Stimulated activated CD4-positive, alpha-beta T cell treated with anti-CD3 and anti-CD28 coated beads, TNF-alpha, amount 100 ng/mL, for 24 hours (primary cell): ENCODE measurements at places on chromosomes 4 and X.

GRCh38 chrX:39852491-39852890 is 245.3 kb downstream of the BCOR start:
- DNase-seq: no peak

DNA sequence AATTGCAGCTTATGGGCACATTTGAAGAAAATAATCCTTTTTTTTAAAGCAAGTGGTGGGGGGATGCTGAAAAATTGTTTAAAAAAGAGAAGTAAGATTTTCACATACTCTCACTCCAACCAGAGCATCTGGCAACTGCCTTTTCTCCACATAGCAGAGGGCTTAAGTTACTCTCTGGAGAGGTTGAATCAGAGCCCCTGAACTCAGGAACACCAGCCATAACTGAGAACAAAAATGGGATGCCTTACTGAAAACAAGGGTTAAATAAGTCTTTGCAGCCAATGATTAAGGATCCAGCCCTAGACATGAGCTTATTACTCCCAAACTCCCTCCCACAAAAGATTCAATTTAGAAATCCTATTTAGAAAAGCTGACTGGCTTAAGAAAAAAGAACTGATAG is 27.5 kb downstream of the CASK start:
- no peak for DNase-seq

DNA sequence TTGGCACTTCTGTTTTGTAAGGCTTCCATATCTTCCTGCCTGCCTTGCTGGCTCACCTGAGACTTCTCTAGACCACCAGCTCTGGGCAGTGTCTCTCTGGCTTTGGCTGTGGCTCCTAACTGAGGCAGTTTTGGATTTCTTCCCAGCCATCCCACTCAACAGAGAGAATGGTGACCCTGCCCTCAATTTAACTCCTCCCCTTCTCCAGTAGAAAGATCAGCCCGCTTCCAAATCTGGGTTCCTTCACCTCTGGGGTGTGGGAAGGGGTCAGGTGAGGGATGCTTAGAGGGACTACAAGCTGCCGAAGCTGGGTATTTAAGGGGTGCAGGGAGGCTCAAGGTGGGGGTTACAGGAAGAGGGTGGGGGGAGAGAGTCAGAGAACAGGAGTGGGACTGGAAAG is 23.7 kb downstream of the NAP1L5 start:
- no peak for DNase-seq

DNA sequence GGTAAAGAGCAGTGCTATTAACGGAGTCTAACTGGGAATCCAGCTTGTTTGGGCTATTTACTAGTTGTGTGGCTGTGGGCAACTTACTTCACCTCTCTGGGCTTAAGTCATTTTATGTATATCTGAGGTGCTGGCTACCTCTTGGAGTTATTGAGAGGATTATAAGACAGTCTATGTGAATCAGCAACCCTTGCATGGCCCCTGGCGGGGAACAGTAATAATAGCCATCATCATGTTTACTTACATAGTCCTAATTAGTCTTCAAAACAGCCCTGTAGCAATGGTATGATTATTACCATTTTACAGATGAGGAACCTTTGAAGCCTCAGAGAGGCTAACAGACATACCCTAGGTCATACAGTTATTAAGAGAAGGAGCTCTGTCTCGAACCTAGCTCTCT is 1.5 kb downstream of the HPRT1 start:
- no peak for DNase-seq

- no peak for DNase-seq
Measured at GRCh38 chr4:145348291-145348690, 133.4 kb upstream of the SMAD1 start.

DNA sequence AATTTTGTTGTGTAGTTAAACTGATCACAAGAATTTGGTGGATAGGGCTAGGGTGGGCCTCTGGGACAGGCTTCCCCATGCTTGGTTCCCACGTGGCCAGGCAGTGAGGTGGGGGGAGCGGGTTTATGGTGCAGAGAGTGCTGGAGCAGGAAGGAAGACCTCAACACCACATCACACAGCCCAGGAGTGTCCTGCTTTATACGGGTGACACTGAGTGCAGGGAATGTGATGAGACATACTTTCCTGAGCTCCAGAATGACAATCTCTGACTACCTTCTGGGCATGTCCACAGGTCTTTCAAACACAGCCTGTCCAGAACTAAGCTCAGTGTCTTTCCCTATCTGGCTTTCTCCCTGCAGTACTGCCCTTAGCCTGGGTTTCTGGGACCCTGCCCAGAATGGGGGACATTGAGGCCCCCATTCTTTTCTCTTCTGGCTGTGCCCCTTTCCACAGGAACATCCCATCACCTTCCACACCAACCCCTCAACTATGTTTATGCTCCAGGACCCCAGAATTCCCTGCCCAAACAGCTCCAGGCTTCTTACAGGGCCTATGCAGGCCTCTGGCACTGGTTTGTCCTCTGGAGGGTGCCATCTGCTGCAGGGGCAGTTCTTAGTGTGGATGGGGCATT is 36.5 kb upstream of the RASL11B start:
- DNase-seq: no peak

DNA sequence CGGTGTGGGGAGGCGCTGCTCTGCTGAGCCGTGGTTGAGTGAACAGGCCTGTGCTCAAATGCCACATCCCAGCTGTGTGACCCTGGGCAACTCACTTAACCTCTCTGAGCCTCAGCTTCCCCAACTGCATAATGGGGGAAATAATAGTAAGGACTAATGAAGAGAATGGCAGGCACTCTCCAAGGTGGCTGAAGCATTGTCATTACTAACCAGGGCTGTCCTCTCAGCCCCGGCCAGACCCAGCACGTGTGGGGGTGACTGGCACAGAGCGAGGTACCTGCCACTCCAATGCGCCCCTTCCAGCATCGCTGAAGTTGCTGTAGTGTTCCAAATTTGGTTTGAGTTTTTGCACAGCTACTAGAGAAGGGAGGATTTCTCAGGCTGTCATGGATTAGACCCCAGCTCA is 80.0 kb downstream of the ABLIM2 start:
- DNase-seq: no peak

DNA sequence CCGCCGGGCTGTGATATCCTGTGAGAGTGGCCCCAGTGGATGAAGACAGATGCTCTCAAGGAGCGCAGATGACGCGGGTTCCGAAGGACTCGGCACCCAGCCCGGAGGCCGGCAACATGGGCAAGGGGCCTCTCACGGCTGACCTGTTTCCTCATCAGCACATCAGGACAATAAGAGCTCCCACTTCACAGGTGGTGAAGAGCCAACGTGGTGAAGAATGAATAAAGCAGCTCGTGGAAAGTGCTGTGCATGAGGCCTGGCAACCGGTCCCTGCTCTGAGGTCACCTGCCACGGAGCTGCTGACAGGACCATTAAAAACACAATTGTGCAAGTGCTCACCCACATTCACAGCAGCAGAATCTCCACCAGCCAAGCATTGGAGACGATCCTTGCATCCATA is 22.9 kb downstream of the ABLIM2 start:
- DNase-seq: no peak

DNA sequence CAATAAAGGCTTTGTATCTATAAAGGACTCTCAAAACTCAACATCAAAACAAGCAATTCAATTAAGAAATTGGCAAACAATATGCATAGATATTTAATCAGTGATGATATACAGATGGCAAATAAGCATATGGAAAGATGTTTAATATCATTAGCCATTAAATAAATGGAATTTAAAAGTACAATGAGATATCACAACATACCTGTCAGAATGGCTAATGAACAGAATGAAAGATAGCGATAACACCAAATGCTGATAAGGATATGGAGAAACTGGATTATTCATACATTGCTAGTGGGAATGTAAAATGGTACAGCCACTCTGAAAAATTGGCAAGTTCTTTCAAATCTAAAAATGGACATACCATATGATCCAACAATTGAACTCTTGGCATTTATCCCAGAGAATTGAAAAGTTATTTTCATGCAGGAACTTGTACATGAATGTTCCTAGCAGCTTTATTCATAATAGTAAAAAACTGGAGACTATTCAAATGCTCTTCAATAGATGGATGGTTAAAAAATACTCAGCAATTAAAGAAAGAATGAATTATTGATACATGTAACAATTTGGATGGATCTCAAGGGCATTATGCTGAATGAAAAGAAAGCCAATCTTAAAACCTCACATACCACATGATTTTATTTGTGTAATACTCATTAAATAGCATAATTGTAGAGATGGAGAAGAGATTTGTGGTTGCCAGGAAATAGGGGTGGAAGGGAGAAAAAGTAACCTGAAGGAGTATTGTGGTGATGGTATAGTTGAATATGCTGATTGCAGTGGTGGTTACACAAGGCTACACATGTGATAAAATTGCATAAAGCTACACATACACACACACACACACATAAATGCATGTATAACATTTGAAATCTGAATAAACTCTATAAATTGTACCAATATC is 45.9 kb upstream of the ALG13 start:
- DNase-seq: no peak

- DNase-seq: no peak
Measured at GRCh38 chr4:159014859-159015258, 88.0 kb upstream of the RAPGEF2 start.

- no peak for DNase-seq
Measured at GRCh38 chr4:98939892-98940298, 11.0 kb upstream of the EIF4E start.

DNA sequence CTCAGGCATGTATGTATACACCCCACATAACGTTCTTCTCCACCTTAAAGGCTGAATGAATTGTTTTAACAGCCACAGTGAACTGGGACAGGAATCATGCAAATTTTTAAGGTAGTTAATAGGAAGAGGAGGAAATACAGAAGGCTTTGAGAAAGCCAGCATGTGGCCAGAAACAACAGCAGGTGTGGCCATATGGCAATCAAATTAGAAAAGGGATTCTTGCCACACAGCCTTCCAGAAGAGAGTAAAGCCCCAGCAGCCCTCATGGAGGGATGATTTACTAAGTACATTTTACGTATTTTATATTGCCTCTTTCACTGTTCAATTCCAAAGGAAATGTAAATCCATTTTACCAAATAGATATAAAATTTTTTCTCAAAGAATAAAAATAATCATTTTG is 792.2 kb downstream of the ADGRL3 start:
- no peak for DNase-seq

- no peak for DNase-seq
Measured at GRCh38 chr4:175823015-175823742, 11.1 kb upstream of the GPM6A start.

GRCh38 chrX:129876771-129877305 is 29.1 kb upstream of the UTP14A start:
- DNase-seq: no peak
